Naive thymus-derived CD4-positive, alpha-beta T cell (primary cell): ENCODE measurements at places on chromosomes 3 and 15. TPM values are rescaled to one million over a fixed set of nuclear protein-coding genes. Genes with fewer than 3 reads are reported as not detected.

The NR1I2 gene
- 0.42 TPM for total RNA-seq

The COLQ gene
- total RNA-seq: 5.7 and 6.6 TPM in 2 replicates

- no peak for DNase-seq
Measured at GRCh38 chr15:27219636-27220035, 248.7 kb downstream of the GABRG3 start.

DNA sequence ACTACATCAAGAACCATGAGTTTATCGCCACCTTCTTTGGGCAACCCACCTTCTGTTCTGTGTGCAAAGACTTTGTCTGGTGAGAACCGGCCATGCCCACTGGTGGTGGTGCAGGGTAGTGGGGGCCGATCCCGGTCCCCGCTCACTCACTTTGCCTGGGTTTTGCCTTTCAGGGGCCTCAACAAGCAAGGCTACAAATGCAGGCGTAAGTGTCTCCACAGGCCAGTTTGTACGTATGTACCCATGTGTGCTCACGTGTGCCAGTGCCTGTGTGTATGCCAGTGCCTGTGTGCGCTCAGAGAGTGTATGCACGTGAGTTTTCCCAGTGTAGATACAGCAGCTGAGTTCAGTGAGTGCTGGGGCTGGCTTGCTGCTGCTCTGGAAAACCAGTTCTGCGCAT lies 20.5 kb downstream of the PRKCD start:
- DNase-seq: no peak

DNA sequence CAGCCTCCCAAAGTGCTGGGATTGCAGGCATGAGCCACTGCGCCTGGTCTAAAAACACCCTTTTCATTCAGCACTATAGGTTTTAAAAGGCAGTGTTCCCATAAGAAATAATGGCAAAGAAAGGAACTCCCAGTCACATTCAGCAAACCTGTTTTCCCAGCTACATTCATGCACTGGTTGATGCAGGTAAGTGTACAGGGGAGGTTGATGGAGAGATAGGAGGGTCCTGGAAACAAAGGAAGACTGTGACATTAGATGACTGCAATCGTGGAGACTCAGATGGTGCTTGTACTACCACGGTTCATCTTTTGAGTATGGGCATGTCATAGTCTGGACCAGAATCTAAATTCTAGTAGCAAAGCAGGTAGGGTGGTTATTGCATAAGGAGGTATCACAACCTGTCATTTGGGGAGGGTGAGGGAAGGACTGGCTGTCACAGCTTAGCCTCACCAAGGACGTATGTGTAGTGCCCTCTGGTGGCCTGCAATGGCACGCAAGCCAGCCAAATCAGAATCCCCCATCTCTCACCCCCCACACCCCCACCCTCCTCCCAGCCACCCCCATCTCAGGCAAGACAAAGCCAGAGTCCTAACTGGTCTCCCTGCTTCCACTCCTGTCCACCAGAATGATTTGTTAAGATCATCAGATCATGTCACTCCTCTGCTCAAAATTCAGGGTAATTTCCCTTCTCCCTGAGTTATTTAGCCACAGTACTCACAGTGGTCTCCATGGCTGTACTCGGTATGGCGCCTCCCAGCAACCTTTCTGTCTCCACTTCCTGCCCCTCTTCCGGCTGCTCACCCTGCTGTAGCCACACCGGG lies 28.8 kb upstream of the UBL7 start:
- DNase-seq: peak; percentile 50

DNA sequence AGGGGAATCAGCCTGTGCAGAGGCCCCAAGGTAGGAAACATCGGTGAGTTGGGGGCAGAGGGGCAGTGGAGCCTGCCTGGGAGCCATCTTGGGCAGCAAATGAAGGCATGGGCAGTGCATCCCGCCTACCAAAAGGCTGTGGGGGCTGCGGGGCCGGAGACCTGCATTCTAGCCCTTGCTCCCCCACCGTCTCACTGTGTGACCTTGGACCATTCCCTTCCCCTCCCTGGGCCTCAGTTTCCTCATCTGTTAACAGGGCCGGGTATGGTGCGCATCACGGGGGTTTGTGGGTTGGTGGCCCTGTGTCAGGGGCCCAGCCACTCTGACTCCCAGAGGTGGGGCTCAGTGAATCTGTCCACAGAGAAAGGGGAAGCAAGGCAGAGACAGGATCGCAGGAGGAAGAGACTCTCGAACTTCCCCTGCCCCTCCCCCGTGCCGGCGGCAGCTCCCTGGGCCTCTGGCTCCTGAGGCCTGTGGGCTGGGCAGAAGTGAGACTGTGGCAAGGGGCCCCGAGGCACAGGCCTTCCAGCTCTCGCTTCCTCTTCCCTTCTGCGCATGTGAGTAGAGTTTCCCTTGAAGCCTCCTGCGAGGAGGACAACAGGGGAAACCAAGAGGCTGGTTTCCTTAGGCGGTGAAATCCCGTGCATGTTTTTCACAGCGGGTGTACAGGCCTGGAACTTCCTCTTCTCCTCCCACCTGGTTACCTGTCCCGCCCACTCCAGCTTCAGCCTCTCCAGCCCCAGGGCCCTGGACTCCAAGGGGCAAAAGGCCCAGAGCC lies 42.9 kb downstream of the IDH2 start:
- peak; percentile 60 for DNase-seq

GRCh38 chr3:47009225-47010110 lies 30.0 kb downstream of the NBEAL2 start:
- peak; percentile 66 for DNase-seq

DNA sequence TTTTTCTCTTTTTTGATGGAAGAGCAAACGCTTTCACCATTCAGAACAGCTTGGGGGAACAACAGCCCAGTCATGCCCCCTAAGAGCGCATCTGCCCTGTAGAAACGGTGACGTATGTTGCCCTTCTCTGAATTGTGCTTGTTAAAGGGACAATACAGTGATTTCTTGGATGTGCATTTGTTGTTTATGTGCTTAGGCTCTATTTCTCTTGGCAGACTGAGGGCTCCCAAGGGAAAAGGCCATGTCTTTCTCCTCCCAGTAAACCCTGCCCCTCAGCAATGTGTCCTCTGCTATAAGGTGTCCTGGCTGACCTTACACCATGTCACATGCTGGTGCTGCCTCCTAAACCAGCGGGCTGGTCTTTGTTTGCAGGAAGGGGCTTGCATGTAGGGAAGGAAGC lies 346.1 kb downstream of the EPHB1 start:
- no peak for DNase-seq

DNA sequence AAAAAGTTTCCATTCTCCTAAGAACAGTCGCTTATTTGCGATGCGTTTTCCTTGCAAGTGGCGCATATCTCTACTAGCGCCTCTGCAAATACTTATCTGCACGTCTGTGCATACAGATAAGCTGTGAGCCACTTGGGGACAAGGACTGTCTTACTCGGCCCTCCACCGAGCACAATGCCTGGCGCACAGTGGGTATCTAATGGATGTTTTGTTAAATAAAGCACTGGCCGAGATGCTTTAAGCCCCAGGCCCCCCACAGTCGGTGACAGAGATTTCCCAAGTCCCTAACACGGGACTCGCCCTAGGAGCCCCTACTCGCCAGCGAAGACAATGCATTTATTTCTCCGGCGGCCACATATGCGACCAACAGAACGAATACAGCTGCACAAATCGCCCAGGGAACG lies 503 bp downstream of the HLTF start:
- peak; percentile 39 for DNase-seq

GRCh38 chr15:31799319-31799714 lies 231.0 kb upstream of the CHRNA7 start:
- no peak for DNase-seq

DNA sequence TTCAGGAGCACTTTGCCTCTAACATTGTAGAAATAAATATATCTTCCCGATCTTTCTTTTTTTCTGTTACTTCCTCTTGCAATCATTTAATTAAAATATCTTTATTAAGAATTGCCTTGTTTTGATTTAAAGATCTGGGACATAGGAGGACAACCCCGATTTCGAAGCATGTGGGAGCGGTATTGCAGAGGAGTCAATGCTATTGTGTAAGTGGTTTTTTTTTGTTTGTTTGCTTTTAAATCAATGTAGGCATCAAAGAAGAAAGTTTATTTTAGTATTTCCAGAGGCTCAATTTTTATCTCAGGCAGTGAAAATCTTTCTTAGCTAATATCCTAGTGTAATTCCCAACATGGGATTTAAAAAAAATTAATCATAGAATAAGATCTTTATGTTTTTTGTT lies 15.5 kb upstream of the EDEM1 start:
- no peak for DNase-seq

DNA sequence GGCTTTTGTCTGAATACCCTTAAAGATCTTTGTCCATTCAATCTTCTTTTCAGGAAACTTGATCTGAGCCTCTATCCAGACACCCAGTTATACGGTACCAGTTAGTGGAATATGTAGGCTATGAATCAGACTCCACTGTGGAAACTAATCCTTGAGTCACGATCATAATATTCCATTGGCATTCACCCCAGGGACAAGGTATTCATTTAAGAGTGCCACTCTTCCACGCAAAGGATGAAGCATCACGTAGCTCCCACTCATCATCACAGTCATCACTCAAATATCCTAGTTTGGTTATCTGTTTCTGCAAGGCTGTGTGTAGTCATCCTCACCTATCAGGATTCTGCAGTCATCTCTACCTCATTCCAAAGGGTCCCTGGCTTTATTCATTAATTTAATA lies 85.6 kb downstream of the NEDD4 start:
- no peak for DNase-seq

DNA sequence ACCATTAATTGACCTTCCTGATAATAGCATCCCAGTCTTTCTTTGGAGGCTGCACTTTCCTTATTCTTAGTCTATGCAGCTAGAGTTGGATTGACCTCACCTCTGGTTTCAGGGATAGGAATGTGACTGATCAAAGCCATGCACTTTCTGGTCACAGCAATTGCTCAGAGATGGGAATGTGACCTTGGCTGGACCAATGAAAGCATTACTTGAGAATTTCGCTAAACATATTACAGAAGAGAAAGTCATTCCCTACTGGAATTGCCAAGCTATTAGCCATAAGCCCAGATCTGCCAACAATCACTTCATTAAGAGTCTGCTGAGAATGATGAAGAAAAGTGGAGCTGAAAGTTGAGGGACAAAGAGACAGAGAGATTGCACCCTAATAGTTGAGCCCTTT lies 32.7 kb downstream of the RTP1 start:
- DNase-seq: no peak
